Ascending aorta (tissue), 2 donors: ENCODE measurements at places on chromosomes 7 and 10. TPM values are rescaled to one million over a fixed set of nuclear protein-coding genes. Genes with fewer than 3 reads are reported as not detected.

AKR1C2 gene
- total RNA-seq = 16.6 TPM

HDAC9 gene
- 33.4 TPM for total RNA-seq

EPO gene
- total RNA-seq = not detected

SRPK2 gene
- 26.2 TPM for total RNA-seq

HNRNPH3 gene
- 12.6 TPM for total RNA-seq

DYDC2 gene
- total RNA-seq = not detected

DPYSL4 gene
- not detected for total RNA-seq

AKR1B15 gene
- not detected for total RNA-seq

SMO gene
- 12.9 TPM for total RNA-seq

ENTPD7 gene
- 9.9 TPM for total RNA-seq

MYH16 gene
- total RNA-seq = not detected

FBXO24 gene
- not detected for total RNA-seq
